ENCODE measurements at places on chromosomes 3 and 15.

DNA sequence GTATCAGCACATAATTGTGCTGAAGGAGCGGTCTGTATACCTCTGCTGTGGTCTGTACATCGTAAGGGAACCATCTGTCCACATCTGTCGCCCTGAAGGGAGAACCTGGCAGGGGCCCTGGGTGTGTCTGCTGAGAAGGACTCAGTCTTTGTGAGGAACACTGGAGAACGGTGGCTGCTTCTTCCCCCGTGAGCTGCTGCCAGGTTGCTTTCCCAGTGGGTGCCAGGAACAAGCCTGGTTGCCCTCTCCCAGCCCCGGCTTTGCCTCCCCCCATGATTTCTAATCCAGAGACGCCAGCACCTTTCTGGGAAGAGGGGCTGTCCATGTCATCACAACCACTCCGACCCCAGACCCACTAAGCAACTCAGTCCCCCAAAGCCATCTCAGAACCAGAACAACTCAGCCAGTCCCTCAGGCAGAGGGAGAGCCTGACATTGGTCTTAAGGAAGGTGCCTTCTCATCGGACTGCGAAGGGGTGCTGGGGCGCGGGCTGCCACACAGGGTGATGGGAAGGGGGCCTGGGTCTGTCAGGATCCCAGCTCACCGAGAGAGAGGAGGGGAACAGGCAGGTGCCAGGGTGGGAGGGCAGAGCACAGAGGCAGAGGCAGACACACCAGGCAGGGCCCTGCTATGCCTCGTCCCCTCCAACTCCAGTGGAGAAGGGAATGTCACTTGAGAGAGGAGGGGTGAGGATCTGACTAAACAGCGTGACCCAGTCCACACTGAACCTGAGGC is 8.5 kb downstream of the TNK2 start:
- DNase-seq: no peak

DNA sequence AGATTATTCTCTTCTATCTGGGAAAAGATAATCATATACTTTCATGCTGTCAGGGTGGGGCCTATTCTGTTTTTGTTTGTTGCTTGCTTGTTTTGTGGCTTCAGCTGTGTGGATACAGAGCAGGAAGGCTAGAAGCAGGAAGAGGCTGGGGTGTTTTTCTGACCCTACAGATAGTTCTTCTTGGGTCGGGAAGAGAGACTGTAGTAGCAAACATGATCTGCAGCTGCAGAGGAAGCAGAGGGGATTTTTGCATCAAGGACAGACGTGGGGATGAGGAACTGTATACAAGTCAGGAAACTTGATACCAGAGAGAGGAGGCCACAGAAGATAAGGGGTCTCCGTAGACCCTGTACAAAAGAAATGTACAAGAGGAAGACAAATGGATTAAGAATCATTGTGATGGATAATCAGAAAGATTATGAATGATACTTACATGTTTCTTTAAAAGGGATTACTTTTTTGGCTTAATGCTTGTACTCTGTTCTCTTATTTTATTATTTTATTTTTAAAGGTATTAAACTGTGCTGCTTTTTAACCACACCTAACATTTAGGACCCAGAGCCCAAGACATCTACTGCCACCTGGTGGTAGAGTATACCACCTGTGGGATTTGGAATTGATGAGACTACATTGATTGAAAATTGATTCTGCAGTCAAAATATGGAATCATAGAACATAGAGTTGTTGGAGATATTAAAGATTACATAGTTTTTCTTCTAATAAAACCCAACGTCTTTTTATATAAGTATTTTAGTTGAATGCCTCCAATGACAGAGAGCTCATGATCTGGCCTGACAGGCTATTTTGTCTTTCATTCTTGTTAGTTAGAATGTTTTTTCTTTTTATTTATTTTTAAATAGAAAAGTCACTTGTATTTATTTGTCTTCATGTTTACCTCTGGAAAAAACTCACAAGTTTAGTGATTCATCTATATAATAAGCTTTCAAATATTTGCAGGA is 87.3 kb upstream of the ROPN1 start:
- peak; percentile 56 for DNase-seq

DNA sequence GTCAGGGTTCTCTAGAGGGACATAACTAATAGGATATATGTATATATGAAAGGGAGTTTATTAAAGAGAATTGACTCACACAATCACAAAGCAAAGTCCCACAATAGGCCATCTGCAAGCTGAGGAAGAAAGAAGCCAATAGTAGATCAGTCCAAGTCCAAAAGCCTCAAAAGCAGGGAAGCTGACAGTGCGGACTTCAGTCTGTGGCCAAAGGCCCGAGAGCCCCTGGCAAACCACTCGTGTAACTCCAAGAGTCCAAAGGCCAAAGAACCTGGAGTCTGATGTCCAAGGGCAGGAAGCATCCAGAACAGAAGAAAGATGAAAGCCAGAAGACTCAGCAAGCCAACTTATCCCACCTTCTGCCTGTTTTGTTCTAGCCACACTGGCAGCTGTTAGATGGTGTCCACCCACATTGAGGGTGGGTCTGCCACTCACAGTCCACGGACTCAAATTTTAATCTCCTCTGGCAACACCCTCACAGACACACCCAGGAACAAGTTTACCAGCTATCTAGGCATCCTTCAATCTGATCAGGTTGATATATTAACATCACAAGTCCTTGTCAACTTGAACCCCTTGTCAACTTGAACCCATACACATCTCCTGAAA is 54.2 kb upstream of the ACAD9 start:
- DNase-seq: no peak

- DNase-seq: peak; percentile 70
Observed at GRCh38 chr15:52247461-52247860, 48.1 kb downstream of the MYO5C start.

DNA sequence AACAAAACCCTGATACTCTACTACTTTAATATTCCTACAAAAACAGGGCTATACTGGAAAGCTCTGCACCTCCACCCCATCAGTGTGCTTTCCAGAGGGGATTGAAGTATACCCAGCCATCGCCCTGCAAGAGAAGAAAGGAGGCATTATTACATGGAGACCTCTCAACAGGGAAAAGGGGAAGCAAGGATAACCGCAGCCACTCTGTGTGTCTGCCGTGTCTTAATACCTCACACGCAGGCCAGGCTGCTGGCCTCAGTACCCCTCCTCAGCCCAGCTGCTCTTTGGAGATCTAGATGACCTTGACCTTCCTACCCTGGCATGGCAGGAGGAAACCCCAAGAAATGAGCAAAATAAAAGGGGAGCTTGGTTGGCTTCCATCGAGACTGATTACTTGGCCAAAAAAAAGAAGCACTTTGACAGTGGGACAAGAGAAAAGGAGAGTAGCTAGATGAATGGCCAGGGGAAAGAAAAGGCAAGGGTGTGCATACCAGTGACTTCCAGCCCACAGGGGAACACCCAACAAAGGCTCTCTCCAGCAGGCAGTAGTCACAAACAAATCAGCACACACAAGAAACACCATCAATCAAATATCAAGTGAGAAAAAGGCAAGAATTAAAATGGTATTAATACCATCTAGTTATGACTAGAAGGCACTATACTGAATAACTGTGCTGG is 129.4 kb downstream of the STT3B start:
- DNase-seq: no peak

- peak; percentile 35 for DNase-seq
Observed at GRCh38 chr3:25910997-25911396, 121.1 kb downstream of the OXSM start.

DNA sequence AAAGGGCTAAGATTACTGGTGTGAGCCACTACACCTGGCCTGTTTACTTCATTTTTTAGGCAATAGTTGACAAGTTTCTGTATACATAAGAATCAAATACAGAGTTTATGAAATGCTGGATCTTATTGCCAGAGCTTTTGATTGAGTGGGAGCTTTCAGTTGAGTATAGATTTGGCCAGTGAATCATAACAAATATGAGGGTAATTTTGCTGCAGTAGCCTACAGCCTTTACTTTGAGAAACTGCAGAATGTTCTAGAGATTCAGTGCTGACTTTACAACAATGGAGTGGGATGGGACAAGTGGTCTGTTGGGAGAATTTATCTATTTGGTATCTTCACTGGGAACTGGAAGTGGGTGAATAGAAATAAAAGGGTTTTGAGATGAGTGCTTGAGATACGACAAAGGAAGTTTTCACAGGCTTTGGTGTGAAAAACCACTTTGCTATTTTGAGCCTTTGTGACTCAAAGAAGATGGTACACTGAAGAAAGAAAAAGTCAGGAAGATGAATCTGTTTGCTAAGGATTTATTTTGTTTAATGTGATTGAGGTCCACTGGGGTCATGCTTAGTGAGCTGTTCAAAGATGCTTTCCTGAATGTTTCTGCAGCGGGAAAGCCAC is 227.8 kb downstream of the UBE2E2 start:
- DNase-seq: peak; percentile 35

DNA sequence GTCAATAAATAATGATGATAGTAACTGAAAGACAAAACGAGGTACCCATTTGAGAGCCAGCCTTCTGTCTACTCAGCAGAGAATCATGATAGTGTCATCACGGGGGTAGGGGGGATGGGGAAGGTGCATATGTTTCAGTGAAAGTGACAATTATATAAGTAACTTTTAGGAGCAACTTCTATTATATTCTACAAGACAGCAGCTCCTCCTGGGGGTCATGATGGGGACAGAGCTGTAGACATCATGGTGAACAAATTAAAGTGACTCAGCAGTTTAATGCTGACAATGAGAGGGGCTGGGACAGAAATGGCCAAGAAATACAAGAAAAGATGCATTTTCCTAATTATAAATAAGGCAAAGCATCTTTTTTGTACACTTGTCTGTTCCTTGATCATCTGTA is 11.8 kb downstream of the CAPN3 start:
- DNase-seq: peak; percentile 57

- no peak for DNase-seq
Observed at GRCh38 chr15:99015698-99016568, 8.3 kb upstream of the PGPEP1L start.

- DNase-seq: no peak
Observed at GRCh38 chr15:68650901-68651709, 72.3 kb downstream of the CORO2B start.

- no peak for DNase-seq
Observed at GRCh38 chr3:87370007-87370406, 93.6 kb upstream of the POU1F1 start.

- DNase-seq: peak; percentile 4
Observed at GRCh38 chr3:115399750-115400149, 223.6 kb upstream of the GAP43 start.

- DNase-seq: no peak
Observed at GRCh38 chr3:94619643-94620042, 556.8 kb downstream of the NSUN3 start.

DNA sequence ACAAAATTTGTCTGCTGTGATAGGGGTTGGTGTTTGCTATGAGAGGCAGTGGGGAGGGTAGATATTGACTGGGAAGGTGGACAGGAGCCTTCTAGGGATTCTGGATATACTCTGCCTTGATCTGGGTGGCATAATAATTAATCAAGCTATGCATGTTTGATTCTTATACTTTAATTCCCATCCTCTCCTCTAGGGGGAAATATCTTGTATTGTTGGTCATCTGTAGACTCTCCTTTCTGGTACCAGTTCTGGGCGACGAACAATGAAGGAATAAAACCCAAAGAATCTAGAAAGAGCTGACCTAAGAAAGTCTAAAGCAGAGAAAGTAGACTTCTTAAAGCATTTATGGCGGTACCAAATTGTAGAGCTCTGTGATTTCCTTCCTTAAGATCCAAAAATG is 198.2 kb upstream of the STRIT1 start:
- DNase-seq: no peak

DNA sequence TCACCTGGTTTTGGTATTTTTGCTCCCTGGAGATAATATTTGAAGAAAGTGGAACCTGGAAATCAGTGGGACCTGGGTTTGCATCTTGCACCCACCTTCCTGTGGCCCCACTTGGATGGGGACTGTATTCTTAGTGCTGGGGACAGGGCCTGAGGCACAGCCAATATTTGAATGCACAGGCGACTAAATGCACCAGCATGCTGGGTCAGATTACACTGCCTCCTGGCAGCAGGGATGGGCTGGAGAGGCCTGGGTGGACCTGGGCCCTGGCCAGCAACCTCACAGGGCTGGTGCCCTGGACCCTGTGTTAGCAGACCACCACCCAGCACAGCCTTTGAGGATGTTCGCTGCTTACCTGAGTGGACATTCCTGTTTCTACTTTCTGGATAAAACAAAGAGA is 10.5 kb downstream of the ITIH4 start:
- DNase-seq: no peak

GRCh38 chr15:62059816-62060112 is 483 bp downstream of the VPS13C start:
- DNase-seq: peak; percentile 58

GRCh38 chr15:51089699-51090453 is 4.8 kb downstream of the TNFAIP8L3 start:
- peak; percentile 92 for DNase-seq

DNA sequence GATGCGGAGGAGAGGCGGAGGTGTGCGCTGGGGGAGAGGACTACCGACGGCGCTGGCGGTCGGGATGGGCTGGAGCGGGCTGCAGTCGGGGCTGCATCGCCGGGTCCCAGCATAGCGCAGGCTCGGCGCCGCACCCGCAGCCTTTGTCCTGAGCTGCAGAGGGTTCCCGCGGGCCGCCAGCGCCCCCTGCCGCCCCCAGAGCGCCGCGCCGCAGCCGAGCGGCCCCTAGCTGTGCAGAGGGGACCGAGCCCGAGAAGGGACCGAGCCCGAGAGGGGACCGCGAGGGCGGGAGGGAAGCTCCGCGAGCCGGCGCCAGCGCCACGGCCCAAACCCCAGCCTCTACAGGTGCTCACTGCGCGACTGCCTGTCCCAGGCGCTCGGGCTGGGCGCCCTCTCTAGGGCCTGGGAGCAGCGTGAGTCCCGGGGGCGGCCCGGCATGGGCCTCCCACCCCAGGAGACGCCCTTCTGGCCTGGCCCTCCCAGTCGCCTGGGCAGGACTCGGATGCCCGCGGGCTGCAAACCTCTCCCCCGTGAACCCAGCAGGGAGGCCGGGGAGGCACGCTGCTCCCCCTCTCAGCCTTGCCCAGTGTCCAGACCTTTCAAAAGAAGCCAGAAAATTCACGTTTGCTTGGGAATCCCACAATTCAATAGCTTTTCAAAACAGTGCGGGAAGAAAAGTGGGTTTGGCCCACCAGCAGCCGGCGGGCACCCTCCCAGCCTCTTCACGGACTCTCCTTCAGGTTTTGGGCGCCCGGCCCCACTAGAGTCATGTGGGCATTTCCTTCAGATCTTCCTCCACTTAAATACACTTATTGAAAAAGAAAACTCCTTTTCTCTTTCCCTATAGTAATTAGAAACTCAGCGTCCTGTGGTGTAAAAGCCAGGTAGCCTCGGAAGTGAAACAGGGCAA is 134.7 kb downstream of the TPRA1 start:
- peak; percentile 38 for DNase-seq

DNA sequence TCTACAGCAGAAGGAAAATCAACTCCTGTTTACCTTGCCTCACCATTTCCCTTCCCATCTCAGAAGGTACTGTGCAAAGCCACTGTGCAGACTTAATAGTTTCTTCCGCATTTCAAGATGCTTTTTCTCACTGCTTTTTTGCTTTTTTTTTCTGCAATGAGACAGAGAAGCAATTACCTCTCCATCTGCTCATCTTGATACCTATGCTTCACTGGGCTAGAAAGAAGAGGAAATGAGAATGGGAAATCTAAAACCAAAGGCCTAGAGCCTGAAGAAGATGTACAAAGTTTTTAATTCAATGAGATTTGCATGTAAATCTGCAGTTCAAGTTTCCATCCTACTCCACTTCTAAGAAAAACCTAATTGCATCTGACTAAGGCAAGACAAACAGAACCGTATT is 238.1 kb upstream of the SETMAR start:
- no peak for DNase-seq

Data from fibroblast of mammary gland (primary cell).